ENCODE measurements at places on chromosomes 4 and X.
A peak's percentile ranks its signal among the peaks of the same experiment; 100 is the strongest.

DNA sequence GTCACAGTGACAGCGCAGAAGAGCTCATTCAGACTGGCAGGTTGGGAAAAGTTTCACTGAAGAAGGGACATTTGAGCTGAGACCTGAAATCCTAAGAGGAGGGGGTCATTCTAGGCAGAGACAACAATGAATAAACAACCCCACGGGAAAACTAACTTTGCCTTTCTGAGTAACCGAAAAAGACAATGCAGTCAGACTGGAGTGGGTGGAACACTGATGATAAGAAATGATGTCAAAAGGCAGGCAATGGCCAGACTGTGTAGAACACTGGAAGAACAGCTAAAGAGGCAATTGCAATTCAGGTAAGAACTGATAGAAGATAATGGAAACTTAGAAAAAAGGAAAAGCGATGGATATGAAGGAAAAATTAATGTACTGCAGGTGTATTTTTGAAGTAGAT lies 73.8 kb downstream of the CHIC2 start:
- DNase-seq = no peak

DNA sequence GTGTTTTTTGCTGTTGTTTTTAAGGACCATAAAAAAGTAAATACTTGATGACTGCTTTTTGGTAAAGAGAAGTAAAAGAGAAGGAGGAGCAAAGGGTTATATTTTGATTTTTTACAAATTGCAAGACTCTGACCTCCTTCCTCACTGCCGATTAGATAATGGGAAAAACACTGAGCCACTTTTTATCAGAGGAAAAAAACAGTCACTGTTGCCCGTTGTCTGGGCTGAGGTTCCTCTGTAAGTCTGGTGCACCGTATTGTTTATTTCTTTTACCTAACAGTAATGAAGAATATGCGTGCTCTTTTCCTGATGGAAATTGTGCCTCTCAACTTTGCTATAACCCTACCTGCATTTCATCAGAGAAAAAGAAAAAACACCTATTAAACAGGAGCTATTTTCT lies 178.7 kb upstream of the EMCN start:
- DNase-seq = no peak

DNA sequence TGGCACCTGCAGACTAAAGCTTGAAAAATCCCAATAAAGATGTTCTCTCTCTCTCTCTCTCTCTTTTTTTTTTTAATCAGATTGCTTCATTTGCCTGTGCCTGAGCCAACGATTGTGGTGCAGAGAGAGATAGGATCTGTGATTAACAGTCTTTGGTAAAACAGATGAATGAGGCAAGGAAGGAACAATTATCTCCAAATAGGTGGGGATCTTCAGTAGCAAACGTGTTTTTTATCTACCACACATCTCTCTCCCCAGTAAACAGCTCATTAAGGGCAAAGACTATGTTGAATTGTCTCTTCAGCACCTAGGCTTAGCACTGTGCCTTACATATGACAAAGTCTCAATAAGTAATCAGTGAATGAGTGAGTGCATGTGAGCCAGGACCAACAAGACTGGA lies 96.3 kb downstream of the SMIM20 start:
- no peak for DNase-seq

- DNase-seq = no peak
Measured at GRCh38 chr4:76233967-76234678, 17.4 kb upstream of the FAM47E start.

- DNase-seq = no peak
Measured at GRCh38 chr4:141142423-141142822, 9.2 kb upstream of the RNF150 start.

GRCh38 chr4:151833174-151833573 lies 72.4 kb upstream of the GATB start:
- DNase-seq = no peak

- DNase-seq = no peak
Measured at GRCh38 chr4:141246683-141247429, 26.2 kb downstream of the ZNF330 start.

DNA sequence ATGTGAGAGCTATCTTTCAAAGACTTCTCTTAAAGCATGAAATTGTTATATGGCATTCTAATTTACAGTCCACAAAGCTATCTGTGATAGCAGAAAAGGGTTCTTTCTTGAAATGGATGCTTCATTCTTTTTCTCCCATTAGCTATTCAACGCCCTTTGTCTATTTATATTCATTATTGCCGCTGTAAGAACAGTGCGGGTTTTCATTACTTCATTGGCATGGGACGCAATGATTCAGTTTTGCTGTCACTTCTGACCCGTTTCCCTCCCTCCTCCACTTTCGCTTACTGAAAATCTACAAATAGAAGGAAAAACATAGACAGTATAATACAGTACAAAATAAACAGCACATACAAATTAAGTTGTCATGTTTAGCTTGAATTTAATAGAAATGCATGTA lies 394.6 kb downstream of the PCDH7 start:
- DNase-seq = no peak

DNA sequence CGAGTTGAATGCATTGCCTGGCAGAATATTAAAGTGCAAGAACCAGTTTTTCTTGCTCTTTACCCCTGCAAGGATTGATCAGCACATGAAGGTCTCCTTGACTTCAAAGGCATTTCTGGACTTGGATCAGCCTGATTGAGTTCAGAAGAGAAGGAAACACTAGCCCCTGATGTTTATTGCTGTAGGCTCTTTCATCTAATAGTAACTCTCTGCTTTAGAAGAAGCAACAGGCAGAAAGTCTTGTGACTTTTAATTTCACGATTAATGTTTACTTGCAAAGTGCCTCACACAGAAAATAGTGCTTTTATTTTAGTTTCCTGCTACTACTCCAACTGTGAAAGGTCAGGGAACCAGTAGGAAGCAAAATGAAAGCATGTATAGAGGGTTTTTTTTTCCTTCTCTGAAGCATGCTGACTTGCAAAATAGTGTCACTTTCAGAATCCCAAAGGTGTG lies 69.1 kb downstream of the PCDH7 start:
- no peak for DNase-seq

- no peak for DNase-seq
Measured at GRCh38 chr4:147778942-147779341, 47.1 kb downstream of the ARHGAP10 start.

- DNase-seq = no peak
Measured at GRCh38 chr4:76895619-76896018, 2.3 kb downstream of the SOWAHB start.

- DNase-seq = no peak
Measured at GRCh38 chr4:44368413-44369167, 80.0 kb downstream of the KCTD8 start.

- DNase-seq = no peak
Measured at GRCh38 chrX:119784747-119785446, 6.5 kb downstream of the RPL39 start.

DNA sequence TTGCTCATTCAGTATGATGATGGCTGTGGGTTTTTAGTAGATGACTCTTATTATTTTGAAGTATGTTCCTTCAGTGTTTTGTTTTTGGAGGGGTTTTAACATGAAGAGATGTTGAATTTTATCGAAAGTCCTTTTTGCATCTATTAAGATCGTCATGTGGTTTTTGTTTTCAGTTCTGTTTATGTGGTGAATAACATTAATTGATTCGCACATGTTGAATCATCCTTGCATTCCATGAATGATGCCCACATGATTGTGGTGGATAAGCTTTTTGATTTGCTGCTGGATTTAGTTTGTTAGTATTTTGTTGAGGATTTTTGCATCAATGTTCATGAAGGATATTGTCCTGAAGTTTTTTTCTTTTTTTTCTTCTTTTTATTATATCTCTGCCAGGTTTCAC lies 347.4 kb upstream of the EPHA5 start:
- no peak for DNase-seq

GRCh38 chr4:10033191-10033881 lies 12.0 kb upstream of the SLC2A9 start:
- no peak for DNase-seq

DNA sequence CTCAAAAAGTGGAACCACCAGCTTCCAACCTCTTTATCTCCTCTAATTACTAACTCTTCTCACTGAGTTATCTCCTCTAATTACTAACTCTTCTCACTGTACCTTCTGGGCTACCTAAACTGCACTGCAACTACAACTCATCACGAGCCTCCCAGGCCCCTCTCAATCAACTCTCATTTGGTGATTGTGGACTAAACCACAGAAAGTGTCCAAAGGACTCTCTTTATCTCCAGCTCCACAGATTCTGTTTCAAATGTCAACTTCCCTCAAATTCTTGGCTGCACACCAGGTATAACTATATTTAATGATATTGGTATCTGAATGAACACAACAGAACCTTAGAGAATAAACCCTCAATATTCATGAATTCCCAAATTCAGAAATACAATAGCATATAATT lies 182.9 kb downstream of the MAML3 start:
- DNase-seq = no peak

DNA sequence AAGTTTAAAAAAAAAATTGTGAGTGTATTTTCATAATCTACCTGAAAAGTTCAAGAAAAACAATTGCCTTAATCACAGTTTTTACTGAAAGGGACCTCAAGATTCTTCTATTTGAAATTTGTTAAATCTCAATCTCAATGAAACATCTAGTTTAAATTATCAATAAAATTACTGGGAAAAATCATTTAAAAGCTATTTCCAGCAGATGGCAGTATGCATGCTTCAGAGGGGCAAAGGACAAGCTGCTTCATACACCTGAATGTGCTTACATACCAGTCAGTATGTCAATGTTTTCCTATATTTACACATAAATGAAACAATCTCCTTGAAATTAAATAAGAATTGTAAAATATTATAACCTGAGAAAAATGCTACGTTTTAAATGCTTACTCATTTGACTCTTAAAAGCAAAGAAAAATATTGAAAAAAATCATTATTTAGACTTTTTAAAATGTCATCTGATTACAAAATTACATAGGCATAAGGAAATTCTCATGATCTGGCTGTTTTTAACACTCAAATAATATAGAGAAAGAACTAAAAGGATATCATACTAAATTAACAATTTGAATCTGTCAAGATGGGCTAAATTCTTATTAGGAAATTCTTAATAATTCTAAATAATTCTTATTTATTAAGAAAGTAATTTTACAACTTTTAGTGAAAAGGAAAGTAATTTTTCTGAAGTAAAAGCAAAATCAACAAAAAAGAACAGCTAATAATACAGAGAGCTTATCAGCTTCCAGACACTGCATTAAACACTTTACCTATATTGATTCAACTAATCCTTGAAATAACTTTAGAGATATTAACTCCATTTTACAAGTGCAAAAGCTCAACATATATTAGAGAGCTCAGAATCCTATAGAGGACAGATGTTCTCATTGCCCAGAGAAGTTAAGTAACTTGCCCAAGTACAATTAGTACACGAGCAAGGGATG lies 242.1 kb downstream of the ADAMTS3 start:
- DNase-seq = peak; percentile 35

- no peak for DNase-seq
Measured at GRCh38 chrX:143363419-143363818, 153.9 kb downstream of the SPANXN3 start.

- peak; percentile 95 for DNase-seq
Measured at GRCh38 chr4:6986781-6987587, 56.2 kb upstream of the TADA2B start.

GRCh38 chr4:141376769-141377168 lies 156.1 kb downstream of the ZNF330 start:
- DNase-seq = no peak

GRCh38 chr4:84309191-84309590 lies 189.9 kb downstream of the NKX6-1 start:
- DNase-seq = no peak

- DNase-seq = peak; percentile 34
Measured at GRCh38 chr4:140346136-140346535, 27.3 kb upstream of the SCOC start.

- no peak for DNase-seq
Measured at GRCh38 chr4:11019451-11020240, 335.1 kb upstream of the CLNK start.

- no peak for DNase-seq
Measured at GRCh38 chr4:54386042-54386669, 157.1 kb downstream of the PDGFRA start.

GRCh38 chr4:106269711-106270110 lies 46.3 kb downstream of the TBCK start:
- DNase-seq = no peak

DNA sequence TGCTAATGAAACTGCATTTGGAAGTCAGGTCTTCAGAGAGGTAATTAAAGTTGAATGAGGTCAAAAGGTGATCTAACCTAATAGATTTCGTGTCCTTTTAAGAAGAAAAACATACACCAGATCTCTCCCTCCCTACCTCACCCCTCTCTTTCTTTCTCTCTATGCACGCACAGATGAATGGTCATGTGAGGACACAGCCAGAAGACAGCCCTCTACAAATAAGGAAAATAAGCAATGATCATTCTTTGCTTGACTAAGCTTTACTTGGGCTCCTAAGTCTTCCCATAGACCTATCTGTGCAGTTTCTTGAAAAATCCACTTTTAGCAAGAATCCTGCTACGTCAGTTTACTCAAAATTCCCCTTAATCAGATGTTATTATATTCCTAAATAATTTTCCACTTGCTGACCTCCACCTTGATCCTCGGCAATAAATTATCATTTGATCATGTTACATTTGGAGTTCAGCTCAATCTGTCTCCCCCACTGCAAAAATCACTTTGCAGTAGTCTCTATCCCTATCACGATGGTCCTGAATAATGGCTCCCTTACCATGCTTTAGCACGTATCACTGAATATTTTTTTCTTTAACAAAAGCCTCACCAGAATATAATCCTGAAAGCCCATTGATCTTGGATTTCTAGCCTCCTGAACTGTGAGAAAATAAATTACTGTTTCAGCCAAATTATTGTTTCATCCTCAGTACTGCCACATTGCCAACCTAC lies 527.3 kb downstream of the GABRG1 start:
- DNase-seq = no peak

- no peak for DNase-seq
Measured at GRCh38 chrX:78753571-78753970, 6.1 kb downstream of the LPAR4 start.

DNA sequence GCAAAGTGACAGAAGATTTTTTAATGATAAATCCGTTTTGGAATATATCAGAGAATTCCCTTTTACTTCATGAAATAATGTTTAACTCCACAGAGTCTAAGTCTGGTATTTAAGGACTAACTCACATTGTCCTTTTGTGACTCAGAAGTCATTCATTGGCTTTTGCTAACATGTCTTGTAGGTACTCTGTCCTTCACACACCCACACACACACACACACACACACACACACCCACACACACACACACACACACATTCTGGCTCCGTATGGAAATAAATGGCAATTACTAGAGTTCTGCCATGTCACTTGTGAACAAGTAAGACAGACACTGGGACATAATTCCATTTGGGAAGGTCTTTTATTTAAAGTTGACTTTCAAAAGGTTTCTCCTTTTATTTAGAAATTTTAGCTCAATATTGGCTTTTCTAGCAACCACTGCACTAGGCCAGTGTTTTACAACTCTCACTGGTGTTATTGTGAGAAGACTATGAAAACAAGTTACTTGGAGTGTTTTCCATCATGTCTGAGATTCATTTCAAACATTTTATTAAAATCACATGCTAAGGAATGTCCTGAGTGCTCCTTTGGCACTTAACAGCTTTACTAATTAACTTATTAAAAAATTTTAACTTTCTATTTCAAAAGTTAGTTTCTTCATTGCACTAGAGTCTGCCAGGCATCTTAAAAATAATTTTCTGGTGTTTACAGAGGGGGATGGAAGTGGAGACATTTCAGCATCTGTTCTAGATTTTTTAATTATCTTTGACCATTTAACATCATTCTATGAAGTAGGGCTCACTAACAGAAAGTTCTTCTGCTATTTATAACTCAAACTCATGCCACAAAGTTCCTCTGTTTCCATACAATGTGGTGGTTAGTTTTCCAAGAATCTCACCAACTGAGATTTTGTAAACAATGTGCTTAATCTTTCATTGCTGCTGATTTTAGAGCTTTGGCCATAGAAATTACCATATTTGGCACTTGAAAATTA lies 240.3 kb upstream of the GPC4 start:
- DNase-seq = no peak

- DNase-seq = no peak
Measured at GRCh38 chr4:145815626-145816025, 123.0 kb downstream of the ZNF827 start.
